Fibroblast of skin of right biceps (primary cell): ENCODE measurements at places on chromosomes 12 and 14.

GRCh38 chr12:76020731-76021672 lies 10.6 kb downstream of the PHLDA1 start:
- peak; percentile 98 for DNase-seq

DNA sequence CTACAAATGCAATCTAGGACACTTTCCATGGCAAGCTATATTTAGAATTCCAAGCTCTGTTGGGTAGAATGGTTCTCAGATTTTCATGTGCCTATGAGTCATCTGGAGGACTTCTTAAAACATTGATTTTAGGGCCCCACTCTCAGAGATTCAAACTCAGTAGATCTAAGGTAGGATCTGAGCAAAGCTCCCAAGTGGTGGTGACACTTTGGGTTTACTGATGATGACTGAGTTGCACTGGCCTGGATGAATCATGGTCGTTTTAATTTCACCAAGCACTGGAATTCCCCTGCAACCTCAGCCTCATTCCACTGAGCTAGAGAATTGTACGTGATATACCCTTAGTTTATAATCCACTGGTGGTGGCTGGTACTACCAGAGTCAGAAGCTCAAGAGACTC lies 86.5 kb downstream of the PPM1H start:
- peak; percentile 88 for DNase-seq

- DNase-seq = no peak
Measured at GRCh38 chr14:90400904-90401561, 4.2 kb downstream of the CALM1 start.

DNA sequence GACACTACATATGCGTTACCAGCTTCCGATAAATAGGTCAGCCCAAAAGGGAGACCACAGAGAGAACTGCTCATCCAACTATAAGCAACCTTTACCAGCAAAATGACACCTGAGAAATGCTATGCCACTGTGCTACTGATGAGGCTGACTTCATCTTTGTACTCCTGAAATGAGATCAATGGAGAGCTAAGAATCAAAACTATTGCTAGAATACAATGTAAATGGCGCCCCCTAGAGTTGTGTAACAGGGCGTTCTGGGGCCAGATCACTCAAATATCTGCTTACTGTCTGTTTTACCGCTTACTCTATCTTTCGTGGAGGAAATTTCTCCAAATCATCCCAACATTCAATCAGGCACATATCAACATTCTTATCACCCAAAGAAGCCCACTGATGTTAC lies 4.6 kb downstream of the ZNF384 start:
- DNase-seq = no peak

- DNase-seq = no peak
Measured at GRCh38 chr12:34295366-34296142, 273.3 kb downstream of the ALG10 start.

GRCh38 chr12:19783547-19784444 lies 344.5 kb downstream of the AEBP2 start:
- DNase-seq = no peak

- DNase-seq = no peak
Measured at GRCh38 chr14:56210571-56210970, 92.4 kb downstream of the PELI2 start.

- peak; percentile 42 for DNase-seq
Measured at GRCh38 chr12:120115692-120116440, 687 bp downstream of the RAB35 start.

DNA sequence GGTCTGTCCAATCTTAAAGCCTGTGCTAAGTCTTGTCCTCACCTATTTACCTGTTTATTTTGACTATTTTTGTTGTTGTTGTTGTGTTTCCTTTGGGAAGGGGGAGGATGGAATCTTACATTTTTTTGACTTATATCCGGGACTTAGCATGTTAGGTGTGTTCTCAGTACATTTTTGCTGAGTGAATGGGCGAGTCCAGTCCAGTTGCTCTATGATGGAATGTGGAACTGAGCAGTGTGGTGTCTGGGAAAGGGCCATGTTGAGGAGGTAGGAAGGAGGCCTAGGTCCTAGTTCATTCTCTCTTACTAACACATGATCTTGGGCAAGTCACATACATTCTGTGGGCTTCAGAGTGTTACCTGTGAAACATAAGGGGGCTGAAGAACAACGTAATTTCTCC lies 80.9 kb upstream of the SLC38A2 start:
- no peak for DNase-seq

GRCh38 chr12:52228366-52228765 lies 4.7 kb upstream of the KRT7 start:
- peak; percentile 61 for DNase-seq

GRCh38 chr12:59403259-59403932 lies 192.4 kb upstream of the SLC16A7 start:
- peak; percentile 82 for DNase-seq

GRCh38 chr12:12191008-12191407 lies 75.8 kb downstream of the LRP6 start:
- DNase-seq = no peak
